ENCODE measurements at places on chromosomes 11 and 22.
A peak's percentile ranks its signal among the peaks of the same experiment; 100 is the strongest.

DNA sequence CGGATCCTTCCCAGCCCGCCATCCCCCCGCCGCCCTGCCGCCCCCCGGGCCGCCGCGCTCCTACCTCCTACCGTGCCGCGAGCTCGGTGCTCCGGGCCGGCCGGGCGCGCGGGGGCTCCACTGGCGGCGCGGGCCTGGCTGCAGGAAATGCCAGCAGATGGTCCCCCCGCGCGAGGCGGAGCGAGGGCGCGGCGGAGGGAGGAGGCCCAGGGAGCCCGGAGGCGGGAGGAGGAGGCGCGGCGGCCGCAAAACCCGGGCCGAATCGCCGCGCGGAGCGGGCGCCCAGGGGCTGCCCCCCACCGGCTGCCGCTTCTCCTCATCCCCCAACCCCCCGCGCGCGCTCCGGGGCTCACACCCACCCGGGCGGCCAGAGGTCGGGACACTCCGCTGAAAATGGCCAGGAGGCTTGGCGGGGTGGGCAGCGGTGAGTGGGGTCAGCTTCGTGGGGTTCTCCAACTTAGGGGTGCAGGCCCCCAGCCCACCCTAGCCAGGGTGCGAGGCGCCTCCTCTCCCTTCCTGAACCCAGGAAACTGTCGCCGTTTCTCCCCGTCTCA lies at the start of gene OSBPL5:
Gene OSBPL5 (minus strand): TSS at position 159 of the 554 bp plus-strand sequence. CDS start 36,162 bp downstream, outside the sequence.
- DNase-seq: peak; percentile 18

DNA sequence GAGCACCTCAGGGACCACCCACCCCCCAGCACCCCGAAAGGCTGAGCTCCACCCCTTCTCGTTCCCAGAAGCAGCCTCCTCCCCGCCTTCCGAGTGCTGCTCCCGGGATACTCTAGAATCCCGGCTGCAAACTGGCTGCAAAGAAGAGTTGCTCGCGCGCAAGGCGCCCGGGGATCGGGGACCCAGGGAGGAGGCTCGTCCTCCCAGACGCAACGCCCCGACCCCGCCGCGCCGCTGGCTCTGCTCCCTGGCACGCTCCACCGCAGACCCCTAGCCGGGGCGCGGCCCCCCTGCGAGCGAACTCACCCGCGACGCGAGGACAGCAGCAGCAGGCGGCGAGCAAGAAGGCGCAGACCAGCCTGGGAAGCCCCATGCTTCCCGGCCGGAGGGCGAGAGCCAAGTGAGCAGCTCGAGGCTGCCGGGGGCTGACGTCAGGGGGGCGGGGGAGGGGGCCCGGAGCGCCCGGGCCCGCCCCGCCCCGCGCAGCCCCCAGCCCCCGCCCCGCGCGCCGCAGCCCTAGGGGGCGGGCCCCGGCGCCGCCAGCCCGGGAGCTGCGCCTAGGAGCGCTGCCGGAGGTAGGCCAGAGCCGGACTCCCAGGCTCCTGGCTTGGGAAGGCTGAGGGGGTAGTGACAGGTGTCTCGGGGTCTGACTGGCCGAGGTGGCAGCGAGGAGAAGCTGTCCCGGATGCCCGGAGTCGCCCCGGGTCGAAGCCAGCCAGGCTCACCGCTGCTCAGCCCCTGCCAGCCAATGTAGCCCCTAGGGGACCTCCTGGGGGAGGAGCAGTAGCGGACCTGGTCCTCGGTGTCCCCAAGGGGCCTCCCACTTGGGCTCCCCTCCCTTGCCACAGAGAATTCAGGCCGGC lies at the start of gene MCAM:
Gene MCAM (minus strand): TSS at position 402 of the 863 bp plus-strand sequence. CDS start 29 bp downstream, at position 373.
- peak; percentile 75 for DNase-seq

- DNase-seq: peak; percentile 11
Observed at GRCh38 chr11:36288442-36289225, 590 bp downstream of the COMMD9 start.

DNA sequence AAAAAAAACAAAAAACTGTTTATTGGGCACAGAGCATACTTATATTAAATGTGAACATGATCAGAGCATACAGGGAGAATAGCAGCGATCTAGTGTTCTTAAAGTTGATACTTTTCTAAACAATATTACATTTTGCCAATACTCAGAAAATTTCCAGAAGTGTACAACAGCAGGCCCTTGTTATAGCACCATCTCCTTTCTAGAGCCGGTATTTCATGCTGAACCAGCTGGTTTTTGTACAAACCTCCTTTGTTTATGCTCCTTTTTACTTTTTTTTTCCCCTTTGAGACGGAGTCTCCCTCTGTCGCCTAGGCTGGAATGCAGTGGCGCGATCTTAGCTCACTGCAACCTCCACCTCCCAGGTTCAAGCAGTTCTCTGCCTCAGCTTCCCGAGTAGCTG lies 90.7 kb downstream of the PPP6R3 start:
- no peak for DNase-seq

GRCh38 chr11:104490182-104490581 lies 326.2 kb upstream of the PDGFD start:
- peak; percentile 29 for DNase-seq

DNA sequence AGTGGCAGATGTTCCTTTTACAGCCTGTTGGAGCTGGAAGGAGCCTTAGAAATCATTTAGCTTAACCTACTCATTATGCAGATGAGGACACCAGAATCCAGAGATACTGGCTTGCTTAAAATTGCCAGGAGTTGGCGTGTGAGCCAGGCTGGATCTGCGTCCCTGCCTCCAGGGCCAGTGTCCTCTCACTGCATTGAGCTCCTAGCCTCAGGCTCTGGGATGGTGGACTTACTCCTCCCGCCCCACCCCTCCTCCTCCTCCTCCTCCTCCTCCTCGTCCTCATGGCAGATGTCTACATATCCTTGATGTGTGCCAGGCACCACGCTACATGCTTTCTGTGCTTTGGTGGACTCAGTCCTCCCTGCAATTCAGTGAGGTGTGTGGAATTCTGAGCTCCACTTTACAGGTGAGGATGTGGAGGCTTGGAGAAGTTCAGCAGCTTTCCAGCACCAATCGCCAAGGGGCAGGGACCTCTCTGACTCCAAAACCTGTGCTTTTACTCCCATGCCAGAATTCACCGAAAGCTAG lies 24.1 kb downstream of the ADAMTS15 start:
- DNase-seq: no peak

DNA sequence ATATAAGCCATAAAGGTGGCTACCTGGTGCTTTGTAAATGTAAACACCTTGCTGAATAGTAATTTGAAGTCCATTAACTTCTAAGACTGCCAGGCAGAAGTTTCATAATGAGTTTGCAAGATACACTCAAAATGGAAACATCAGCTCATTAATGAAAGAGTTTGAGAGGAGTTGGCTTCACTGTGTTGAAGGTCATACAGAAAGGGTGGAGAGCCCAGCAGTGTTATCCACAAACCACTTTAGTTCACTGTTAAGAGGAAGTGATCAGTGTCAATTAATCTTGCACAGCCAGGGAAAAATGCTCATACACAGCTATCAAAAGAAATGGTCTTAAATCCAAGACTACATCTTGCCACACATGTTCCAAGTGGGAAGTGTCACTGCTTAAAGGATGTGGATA lies 689.4 kb downstream of the JRKL start:
- DNase-seq: no peak

- DNase-seq: no peak
Observed at GRCh38 chr11:20003351-20003750, 156.9 kb downstream of the DBX1 start.

GRCh38 chr11:42239188-42239587 lies 779.7 kb upstream of the LRRC4C start:
- no peak for DNase-seq

DNA sequence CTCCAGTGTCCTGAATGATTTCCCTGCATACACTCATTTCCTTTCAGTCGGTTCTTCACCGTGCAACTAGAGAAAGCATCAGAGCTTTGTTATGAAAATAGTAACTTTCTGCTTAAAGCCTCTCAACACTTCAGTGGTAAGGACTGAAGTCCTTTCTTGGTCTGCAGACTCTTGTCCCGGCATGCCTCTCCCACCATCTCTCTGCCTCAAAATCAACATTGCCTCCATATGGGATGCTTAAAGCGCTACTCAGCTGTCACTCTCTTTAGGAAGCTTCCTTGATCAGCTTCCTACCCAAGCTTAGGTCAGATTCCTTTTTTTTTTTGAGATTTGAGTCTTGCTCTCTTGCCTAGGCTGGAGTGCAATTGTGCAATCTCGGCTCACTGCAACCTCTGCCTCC lies 36.7 kb downstream of the APLP2 start:
- DNase-seq: no peak

DNA sequence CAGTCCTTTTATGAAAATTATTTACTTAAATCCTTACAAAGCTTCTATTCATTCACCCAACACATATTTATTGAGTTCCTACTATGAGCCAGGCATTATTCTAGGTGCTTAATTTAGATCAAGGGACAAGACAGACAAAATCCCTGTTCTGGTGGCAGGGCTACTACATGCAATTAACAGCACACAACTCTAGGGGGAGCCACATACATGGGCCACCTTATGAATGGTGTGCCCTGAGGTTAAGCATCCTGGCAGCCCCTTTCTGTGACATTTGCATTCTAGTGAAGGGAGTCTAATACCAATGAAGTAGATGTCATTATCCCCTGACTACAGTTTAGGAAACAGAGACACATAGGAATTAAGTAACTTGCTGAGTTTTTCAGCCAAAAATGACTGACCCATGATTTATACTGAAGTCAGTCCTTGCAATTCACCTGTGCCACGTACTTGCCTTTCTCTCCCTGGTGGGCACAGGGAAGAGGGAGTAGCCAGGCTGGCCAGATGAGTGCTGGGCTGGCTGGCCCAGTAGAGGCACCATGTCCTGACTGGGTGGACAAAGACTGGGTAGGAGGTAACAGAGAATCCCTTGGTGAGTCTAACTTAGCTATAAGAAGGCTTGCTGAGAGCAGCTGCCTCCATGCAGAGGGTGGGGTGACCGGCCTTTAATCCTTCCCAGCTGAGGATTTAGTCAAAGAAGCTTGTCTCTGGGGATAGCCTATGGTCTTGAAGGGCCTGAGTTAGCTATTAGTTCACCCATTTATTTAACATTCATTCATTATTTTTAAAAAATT lies 52.0 kb upstream of the ELF5 start:
- peak; percentile 62 for DNase-seq

DNA sequence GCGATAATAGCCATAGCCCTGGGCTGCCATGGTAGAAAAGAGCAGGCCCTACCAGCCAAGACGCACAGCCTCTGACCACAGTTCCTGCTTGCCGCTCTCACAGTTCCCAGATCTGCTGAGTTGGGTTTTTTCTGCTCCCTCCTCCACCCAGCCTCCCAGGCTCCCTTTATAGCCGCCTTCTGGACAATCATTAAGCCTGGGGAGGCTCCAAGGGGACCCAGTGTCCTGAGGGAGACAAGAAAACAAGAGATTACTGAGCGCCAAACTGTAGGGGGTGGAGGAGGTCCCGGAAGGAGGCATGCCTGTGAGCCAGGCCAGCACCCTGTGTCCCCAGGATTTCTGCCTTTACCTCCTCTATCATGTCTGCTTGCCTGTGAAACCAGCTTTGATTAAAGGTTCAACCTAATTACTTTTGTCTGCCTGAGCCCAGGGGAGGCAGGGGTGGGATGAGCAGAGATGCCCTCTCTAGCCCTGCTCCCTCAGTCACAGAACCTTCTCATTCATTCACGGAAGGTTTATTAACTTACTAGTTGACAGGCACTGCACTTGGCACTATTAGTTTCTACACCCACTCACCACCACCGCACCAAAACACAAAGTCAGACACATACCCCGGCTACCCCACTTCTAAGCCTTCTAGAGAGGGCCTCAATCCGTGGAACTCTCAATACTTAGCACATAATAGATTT lies 1.2 kb downstream of the SLC37A4 start:
- peak; percentile 35 for DNase-seq

GRCh38 chr11:45679806-45680205 lies 14.4 kb upstream of the CHST1 start:
- no peak for DNase-seq

DNA sequence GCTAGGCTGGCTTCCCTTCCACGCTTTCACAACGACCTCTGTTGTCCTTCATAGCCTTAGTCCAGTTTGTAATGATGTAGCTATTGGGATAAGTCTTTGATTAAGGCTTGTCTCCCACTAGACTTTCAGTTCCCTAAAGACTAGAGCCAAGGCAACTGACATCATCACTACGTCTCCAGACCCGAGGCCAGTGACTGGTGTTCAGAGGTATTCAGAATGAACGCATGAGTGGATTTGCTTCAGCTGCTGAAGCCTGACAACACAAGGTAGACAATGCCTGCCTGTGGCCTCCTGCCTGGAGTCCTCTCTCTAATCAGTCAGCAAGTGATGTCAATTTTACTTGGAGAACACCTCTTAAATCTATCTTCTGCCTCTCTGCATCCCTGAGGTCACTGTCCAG lies 13.6 kb downstream of the EFCAB6 start:
- no peak for DNase-seq

GRCh38 chr22:23791738-23792645 lies 5.2 kb downstream of the SMARCB1 start:
- no peak for DNase-seq

DNA sequence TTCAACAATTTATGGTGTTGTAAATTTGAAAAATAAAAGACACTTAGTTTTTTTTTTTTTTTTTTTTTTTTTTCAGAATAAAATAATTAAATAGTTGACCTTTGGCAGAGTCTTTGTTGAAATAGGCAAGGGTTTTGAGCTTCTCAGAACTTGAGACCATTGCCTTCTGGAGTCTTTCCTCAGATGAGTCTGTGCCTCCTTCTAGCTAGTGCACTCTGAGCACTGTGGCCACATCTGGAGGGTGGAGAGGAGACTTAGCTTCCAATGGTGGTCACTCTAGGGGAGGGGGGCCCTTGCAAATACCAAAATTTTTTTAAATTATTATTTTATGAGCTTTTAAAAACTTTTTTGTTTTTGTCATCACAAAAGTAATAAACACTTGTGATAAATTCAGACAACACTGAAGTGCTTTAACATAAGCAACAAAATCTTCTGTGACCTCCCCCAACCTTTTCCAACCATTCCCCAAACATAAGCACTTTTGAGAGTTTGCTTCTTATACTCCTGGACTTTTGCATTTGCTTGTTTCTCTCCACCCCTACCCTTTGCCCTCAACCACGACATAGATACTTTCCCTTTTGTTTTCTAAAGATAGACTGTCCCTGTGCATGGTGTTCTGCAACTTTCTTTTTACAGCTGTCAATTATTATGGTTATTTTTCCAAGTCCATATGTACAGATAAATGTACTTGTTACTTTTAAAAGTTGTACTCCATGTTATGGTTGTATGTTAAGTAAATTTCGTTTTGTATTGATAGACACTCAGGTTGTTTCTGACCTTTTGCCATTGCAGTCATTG lies 41.1 kb downstream of the BMAL1 start:
- DNase-seq: no peak

DNA sequence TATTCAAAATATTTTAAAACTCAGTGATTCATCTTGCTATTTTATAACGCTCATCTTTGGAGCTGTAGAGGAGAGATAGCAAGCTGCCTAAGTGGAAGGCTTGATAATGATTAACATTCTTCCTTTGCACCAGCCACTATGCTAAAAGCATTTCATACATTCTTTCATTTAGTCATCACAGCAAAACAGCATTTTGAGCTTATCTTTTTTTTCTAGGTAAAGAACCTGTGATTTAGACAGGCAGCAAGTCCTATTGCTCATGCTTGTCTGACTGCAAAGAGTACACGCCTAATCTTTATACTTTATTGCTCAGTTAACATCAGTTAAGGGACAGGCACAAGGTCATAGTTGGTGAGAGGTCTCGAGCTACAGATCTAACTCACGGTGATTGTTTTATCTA lies 713.1 kb upstream of the ARHGAP42 start:
- peak; percentile 47 for DNase-seq
